Stimulated activated CD8-positive, alpha-beta memory T cell treated with anti-CD3 and anti-CD28 coated beads, Interleukin-4, amount 100 ng/mL, for 4 hours (primary cell): ENCODE measurements at places on chromosomes 3 and 15.
A peak's percentile ranks its signal among the peaks of the same experiment; 100 is the strongest.

DNA sequence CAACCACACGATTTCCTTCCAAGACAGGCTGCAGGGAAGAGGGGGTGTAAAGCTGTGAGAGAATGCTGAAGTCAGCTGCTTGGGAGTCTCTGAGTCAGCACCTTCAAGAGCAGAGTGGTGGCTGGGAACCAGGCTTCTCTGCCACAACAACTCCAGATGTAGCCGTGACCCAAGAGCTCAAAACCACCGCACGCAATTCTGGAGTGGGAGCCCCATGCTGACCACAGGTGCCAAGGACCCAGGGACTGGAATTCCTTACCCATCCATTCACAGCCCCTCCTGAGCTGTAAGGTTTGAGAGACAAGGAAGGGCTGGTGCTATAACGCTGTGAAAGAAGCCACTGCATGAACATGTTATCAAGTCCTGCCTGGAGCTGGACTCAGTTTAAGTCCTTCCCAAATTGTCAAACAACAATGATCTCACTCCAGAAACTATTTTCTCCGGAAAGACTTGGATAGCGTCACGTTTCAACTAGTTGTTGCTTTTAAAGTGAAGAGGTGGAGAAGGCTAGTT, 61.4 kb downstream of the UMPS start:
- DNase-seq: no peak

- no peak for DNase-seq
These were observed 6.0 kb downstream of the FAM43A start for GRCh38 chr3:194691481-194692283.

DNA sequence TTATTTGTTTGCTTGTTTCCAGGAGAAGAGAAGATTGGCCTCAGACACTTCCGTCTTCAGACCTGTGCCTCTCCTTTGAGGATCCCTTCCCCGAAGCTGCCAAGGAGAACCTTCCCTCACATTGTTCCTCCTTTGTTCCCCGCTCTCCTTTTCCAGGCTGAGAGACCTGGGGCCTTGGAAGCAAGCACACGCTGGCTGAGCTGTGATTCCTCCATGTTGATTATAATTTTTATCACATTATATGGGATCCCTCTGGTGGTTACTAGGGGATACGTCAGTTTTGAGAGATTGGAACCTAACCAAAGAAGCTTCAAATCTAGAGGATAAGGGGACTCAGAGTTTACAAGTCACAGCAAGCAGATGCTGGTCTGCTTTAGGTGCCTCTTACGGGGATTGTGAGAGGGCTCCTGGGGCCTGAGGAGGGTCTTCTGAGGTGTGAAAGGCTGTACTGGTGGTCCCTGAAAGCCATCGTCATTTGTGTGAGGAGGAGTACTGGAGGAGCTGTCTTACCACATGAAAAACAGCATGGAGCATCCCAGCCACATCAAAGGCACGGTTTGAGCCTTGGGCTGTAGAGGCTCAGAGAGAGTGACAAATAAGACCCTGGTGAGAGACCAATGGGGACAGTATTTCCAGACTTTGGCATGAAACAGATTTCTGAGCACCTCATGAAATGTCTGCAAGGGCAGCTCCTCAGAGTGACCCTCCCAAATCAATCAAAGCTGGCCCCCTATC, 760.1 kb upstream of the CFAP20DC start:
- no peak for DNase-seq

GRCh38 chr3:34890247-34890646, 749.1 kb upstream of the ARPP21 start:
- no peak for DNase-seq

DNA sequence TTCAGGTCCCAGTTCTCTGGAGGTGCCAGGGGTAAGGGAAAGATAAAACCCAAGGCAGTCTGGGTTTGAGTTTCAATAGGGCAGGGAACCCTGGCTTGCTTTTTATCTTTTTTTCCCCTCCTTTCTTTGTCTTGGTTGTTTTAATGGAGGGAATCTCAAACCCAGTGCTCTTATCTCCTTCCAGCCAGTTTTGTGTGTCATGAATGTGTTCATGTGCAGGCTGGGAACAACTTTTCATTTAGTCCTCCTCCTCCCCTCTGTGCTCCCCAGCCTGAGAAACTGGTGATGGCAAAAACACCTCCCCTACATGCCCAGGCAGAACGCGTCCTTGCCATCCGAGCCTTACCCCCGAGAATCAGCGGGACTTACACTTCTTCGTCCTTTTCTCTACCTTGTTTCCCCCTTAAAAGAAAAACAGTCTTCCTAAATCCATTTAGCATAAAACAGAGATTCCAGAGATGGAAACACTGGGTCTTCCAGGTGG, 10.9 kb downstream of the SEMA3G start:
- no peak for DNase-seq

DNA sequence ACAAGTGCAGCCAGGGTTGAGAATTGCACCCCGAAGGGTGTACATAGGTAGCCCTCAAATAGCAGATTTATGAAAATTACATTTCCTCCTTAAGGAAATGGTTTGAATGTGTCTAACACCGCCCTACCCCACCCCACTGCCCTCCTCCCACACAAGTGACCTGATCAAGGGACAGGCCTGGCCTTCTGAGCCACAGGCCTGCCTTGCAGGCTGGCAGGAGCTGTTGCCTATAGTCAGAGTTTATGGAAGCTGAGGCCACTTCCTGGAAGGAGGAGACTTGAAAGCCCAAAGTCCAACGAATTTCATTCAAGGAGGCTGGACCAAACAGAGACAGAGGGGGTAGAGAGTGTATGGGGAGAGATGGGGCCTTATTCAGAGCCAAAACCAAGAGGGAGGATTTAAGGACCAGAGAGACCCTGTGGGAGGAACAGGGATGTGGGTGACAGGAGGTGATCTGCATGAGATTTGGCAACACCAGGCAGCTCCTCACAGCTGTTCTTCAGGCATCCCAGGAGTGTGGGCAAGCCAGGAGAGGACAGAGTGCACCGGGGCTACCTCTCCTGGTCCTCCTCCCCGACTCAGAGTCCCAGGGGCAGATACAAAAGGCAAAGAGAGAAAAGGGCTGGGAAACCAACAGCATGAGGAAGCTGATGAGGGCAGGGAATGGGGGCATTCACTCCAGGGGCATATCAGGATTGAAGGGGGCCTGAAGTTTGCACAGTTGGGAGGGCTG, 100.4 kb upstream of the HES1 start:
- no peak for DNase-seq

DNA sequence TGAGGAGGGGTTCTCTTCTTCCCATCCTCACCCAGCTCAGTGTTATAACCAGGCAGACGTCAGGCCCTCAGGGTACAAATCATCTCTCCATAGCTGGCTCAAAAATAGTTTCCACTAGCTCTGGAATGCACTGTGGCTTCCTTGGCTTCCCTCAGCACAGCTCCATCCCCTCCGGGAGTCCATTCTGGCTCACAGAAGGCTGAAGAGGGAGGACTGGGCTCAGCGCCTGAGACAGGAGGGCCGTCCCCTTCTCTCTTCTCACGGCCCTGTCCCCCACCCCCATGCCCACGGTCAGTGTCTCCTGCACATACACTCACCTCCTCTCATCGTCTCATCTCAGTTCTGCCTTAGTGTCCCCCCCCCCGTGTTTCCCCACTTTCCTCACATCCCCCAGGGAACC, 50.1 kb downstream of the UMPS start:
- DNase-seq: no peak

DNA sequence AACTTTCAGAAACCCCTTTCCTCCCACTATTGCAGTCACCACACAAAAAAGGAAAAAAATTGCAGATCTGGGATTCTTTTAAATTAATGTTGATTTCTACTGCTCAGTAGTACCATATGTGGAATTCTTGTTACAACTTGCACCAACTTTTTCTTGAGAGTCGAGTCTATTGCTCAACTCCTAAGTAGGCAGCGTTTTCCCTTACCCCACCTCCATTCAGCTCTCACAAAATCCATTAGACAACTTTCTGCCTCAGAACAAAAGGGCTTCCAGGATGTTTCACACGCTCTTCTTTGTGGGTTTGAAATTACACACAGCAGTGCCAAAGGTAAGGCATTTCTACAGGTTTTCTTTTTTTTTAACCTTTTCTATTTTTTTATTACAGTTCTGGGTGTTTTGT, 179.5 kb downstream of the ANXA2 start:
- DNase-seq: no peak

- no peak for DNase-seq
These were observed 501.7 kb upstream of the ARPP21 start for GRCh38 chr3:35137612-35138011.

DNA sequence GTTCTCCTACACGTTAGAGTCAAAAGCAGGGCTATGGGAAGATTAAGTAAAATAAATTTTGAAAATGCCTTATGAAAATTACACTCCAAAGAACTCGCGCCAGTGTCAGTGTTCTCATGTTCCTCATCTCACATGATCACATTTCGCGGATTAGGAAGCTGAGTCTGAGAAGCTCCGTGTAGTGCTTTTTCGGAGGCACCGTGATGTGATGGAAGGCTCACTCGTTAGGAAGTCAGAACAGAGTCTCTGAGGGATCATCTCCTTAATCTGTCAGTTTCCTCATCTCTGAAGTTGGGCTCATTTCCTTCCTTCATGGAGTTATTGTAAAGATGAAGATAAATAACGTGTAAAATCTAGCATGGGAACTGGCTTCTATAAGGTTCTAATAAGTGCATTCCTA, 3.2 kb downstream of the ADIPOQ start:
- DNase-seq: no peak

GRCh38 chr3:17808994-17809393, 66.6 kb upstream of the TBC1D5 start:
- no peak for DNase-seq

DNA sequence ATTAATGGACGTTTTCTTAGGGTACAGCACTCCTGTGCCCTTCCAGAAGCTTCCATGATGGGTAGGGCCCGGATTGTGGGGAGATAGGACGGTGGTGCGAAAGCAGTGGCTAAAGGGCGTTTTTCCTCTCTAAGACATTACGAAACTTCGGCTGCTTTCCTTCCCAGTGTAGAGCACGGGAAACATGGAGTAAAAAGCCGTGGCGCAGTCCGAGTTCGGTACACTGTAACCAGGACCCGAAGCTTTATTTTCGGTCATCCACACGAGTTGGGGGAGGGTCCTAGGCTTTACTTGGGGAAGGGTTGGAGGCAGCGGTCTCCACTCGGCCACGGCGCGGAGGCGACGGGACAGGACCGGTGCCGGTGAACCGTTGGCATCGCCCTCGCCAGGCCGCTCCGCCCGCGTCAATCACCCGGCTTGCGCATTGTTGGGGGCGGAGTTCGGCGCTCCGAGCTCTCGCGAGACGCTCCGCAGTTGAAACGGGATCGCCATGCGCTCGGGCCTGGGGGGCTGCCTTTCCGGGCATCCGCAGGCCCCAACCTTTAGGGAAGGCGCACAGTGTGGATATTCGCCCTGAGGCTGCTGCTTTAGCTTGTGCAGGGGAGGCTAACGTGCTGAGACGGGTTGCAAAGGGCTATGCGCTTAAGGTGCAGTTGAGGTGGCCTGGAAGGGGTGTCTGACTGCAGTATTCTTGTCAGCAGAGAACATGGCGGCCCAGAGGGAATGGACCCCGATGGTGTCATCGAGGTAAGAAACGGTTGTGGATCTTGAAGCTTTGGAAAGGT, 546 bp downstream of the EIF4A2 start:
- peak; percentile 47 for DNase-seq

DNA sequence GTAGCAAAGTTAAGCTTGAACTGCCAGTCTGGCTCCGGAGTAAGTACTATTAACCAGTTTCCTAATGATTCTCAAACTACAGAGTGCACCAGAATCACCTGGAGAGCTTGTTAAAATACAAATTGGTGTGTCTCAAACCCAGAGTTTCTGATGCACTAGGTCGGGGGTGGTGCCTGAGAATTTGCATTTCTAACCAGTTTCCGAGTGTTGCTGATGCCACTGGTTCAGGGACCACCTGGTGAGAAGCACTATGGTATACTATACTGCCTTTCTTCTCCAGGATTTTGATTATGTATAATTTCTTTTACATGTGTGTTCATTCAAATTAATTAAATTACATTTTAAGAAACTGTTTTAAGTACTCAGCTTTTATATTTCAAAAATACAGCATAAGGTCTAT, 48.8 kb upstream of the PLSCR5 start:
- DNase-seq: no peak

DNA sequence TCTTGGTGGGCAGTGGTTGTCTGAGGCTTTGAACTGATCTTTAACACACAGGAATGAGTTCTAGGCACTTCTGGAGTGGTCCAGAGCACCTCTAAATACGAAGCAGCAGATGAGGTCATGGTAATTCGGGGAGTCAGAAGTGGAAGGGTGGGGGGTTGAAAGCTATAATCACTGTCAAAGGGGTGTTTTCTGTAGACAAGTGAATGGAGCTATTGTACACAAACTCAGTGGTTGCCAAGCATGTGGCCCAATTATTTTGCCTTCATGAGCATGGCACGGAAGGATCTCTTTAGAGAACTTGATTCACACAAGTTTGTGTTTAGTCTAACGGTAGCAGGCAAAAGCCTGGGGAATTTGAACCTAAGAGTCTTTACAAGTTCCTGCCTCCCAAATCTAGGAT, 6.3 kb downstream of the FRMD5 start:
- DNase-seq: no peak

DNA sequence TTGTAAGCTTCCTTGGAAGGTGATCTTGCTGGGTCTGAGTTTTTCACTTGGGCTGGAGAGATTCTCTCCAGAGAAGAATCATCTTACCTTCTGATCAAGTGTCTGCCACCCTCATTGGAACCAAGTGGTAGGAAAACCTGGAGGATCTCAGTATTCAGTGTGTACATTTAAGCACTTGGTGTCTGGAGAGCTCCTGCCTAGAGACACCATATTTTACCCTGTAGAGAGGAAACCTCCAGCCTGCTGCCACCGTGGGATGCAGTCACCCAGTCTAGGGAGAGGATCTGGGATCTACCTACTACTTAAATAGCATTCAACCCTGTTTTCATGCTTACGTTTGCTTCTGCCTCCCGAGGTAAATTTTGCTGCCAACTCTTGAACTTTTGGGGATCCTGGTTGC, 274.3 kb downstream of the SV2B start:
- DNase-seq: no peak

DNA sequence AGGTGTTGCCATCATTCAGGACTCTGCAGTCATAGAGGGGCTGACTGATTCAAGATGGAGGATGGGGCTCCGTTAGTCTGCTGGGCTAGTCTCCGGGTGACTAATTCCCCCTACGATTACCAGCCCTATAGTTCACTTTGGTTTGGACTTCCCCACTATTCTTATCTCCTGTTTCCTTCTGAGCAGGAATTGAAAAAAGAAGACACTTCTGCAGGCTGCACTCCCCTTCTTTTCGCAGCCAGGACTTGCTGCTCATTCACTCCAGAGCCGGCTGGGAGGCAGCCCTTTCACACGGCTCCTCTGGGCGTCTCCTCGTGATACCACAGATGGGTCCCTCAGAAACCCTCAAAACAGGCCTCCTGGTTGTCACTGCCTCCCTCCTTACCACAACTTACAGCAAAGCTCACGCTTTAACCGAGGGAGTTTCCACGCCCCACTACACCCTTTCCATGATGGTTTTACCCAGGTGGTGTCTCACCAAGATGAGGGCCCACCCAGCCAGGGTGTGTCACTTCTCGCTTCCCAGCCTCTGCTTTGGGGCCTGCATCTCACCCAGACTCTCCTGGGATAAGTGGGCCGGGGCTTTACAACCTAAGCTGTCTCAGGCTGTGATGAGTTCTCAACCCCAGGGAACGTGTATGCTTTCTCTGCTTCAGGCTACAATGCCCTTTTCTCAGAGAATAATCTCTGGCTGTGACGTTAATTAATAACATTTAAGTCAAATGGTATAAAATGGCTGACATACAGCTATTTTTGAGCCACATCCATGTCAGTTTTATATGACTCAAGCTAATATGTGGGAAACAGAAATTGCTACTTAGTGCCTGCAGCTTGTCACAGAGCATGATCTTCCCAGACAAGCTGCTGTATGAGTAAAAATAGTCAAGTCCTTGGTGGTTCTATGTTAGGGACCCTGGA, 11.9 kb downstream of the CX3CR1 start:
- DNase-seq: peak; percentile 49

- DNase-seq: no peak
These were observed 70.5 kb upstream of the XCR1 start for GRCh38 chr3:46097691-46098241.
